ENCODE measurements at places on chromosomes 3 and 15.

DNA sequence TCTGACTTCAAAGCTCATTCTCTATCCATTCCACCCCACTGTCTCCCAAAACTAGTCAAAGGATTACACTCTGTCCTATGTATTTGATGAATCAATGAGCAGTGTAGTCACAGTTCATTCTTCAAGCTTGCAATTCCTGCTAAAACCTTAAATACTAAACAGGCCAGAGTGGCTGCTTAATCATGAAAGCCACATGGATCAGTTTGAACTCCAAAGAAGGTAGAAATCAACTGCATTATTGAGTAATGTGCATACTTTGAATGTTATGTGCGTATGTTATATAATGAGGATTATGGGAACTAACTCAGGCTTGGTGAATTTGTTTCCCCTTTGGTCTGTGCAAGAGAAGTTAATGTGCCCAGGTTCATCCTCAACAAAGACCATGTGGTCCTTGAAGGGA lies 45.4 kb downstream of the PRICKLE2 start:
- DNase-seq = no peak

GRCh38 chr15:48565560-48566482 lies 79.7 kb downstream of the FBN1 start:
- peak; percentile 78 for DNase-seq

GRCh38 chr15:81387621-81388435 lies 13.8 kb upstream of the TMC3 start:
- no peak for DNase-seq

- peak; percentile 58 for DNase-seq
These were observed 34.5 kb downstream of the PLA2G4D start for GRCh38 chr15:42059661-42060476.

DNA sequence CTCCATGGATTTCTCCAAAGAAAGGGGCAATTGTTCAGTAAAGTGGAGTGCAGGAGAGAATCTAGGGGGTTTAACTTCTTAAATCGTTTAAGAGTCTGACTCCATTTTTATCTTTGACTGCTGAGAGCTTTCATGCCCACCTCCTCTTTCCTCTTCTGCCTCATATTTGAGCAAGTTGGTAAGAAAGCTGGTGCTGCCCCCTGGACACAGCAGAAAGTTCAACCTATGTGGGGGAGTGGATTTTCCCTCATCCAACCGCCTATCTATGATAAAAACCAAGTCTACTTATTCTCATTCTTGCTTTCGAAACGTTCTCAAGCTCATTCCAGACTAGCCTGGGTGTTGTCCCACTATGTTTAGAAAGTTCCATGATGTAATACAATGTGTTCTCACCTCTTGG lies 26.0 kb downstream of the HHLA2 start:
- DNase-seq = no peak

DNA sequence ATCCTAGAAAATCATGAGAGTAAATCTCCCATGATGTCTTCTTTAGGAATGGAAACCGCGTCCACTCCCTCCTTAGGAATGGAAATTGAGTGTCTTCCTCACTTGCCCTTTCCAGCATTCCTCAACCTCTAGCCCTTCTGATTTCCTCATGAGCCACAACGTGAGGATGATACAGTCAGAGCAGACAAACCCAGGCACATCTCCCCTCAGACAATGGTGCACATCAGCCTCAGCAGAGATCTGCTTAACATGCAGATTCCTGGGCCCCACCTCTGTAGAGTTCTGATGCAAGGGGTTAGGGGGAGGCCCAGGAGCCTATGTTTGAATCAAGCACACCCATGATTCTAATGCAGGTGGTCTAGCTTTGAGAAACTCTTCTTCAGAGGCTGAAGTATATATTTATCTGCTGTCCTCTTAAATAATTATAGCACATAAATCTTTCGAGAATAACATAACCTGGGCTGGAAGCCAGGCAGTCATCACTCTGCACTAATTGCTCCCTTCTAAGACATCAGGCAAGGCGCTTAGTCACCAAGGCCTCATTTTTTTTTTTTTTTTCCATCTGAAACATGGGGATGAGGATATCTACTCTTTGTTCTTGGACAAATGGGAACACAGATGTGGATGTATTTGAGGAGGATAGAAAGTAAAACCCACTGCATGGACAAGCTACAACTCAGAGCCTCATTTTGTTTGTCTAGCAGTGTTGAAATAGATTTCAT lies 81.7 kb downstream of the PRICKLE2 start:
- DNase-seq = no peak

GRCh38 chr3:169581633-169582032 lies 81.9 kb downstream of the MECOM start:
- no peak for DNase-seq

DNA sequence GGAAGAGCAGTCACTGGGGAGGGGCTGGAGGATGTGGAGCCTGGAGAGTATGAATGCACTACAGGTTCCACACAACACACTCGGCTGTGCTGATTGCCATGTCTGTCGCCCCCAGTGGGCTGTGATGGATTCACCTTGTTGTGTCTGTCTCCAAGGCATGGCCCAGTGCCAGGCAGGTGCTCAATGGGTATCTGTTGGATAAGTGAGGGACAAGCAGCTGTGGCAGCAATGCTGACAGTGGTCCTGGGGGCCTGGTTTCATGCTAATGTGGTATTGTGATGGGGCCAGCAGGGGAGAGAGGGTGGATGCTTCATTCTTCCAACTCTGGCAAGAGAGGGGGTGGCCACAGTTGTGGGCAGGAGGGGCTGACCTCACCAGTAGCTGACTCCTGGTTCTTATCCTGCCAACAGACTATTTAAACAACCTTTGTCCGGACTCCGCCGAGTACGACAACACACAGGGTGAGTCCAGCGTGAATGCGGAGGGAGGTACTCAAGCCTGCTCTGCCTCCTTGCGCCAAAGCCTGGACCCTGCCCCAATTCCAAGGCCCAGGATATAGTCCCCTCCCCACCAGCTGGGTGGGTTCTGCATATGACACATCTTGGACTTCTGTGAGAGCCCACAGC lies 47.3 kb upstream of the NR2C2 start:
- DNase-seq = no peak

DNA sequence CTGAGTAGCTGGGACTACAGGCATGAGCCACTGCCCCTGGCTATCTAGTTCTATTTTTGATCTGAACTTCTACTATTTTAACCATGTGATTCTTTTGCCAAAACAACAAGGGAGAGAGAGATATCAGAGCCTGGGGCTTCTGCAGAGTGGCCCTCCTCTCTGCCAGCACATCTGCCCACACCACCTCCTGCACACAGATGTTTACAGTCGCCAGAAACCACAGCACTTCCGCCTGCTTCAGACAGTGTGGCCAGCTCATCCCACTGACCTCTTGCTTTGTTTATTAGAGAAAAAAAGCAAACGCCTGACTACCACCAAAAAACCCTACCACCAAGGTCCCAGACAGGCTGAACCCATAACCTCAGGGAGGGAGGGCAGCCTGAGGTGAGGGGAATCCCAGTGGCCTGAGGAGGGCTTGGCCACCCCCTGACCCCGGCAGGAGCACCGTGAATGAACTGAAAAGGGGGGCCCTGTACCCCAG lies 85.9 kb upstream of the ABHD2 start:
- no peak for DNase-seq

DNA sequence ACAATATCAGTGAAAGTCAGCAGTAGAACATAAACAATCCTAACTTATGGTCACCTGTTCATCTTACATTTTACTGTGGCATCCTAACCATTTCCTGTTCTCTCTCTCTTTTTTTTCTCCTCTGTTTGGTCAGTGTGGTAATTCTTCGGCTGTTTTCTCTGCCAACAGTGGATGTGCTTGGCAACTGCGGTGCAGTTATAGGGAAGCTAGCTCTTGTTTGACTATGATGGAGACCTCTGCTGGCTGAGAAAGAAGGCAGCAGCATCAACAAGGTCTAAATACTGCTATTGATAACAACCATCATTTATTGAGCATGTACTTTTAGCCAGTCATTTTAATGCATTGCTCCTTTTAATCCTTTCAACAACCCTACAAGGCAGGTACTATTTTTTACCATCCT lies 723 bp upstream of the DRD3 start:
- no peak for DNase-seq

GRCh38 chr3:190671658-190672057 lies 157.8 kb downstream of the IL1RAP start:
- no peak for DNase-seq

GRCh38 chr3:174619239-174619638 lies 239.9 kb upstream of the NAALADL2 start:
- no peak for DNase-seq

DNA sequence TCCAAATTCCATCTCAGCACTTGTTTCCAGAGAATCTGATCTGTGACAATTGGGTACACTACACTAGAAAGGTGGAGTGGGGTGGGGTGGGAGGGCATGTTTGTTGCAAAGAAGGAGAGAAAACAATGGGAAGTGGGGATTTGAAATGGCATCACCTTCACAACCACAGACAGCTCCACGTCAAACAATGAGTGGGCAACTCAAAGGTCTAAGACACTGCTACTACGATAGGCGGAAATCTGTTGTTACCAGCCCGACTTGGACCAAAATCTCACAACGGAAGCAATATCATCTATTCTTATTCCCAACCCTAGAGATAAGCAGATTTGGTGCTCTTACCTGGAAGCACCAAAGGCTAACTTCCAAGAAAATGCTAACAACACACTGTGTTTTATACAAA lies 3.3 kb downstream of the CYP19A1 start:
- no peak for DNase-seq

DNA sequence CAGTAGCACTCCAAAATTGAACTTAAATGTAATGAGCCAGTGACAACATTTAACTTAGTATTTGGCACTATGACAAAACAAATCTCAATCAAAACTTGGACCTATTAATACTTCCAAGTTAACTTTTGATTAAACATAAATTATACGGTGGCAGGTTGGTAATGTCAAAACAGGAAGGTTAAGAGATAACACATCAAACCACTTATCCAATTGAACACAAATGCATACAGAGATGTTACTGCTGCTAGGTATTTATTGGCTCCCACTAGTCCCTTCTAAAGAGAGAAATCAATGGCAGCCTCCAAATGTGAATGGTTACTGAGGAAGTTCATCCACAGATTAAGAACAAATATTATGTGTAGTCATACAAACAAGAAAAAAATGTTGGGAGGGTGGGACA lies 1.8 kb downstream of the GSK3B start:
- DNase-seq = peak; percentile 30

DNA sequence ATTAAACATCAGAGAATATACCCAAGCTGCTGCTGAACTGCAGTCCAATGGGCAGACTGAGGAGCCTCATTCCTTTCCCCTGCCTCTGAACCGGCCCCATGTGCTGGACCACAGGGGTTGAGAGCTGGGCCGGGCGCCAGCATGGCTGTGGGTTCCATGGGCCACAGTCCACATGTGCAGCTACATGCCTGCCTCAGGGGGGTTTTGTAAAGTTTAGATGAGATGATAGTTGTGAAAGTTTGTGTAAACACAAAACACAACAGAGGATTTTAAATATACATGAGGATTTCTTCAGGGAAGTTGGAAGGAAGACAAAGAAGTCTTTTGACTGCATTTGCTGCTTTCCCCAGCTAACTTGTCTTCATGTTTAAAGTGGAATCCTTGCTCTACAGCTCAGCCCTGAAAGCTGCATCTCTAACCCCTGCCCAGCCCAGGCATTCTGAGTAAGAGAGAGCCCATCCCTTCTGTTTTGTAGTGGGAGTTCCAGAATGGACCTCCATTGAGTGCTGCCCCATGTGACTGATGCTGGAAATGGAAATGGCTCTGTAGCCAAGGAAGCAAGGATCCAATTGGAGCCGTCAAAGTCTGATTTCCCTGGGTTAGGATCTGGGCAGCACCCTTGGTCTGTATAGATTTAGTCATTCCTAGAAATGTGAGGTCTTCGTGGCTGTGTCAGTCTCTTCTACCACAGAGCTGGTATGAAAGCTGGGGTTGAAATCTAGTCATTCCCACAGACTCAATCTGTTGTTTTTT lies 17.5 kb downstream of the SLC12A8 start:
- DNase-seq = peak; percentile 83

- no peak for DNase-seq
These were observed 86.2 kb downstream of the IQSEC1 start for GRCh38 chr3:12986986-12987385.

DNA sequence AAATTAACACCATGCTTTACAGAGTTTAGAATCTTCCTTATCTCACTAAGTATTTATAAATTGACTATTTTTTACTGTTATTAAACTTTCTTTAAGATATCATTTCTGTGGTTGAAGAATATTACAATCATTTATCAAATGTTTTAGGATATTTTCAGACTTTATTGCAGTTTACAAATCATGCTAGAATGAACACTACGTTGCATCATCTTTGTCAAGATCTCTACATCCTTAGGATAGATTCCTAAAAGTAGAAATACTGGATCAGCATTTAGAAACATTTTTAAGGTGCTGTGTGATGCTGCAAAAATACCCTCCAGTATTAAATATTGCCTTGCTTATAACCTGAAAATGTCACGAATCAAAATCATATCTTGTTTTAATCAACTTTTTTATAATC lies 2.5 kb upstream of the PLD1 start:
- no peak for DNase-seq

- peak; percentile 67 for DNase-seq
These were observed 213.0 kb downstream of the PTPRG start for GRCh38 chr3:61774279-61774890.

DNA sequence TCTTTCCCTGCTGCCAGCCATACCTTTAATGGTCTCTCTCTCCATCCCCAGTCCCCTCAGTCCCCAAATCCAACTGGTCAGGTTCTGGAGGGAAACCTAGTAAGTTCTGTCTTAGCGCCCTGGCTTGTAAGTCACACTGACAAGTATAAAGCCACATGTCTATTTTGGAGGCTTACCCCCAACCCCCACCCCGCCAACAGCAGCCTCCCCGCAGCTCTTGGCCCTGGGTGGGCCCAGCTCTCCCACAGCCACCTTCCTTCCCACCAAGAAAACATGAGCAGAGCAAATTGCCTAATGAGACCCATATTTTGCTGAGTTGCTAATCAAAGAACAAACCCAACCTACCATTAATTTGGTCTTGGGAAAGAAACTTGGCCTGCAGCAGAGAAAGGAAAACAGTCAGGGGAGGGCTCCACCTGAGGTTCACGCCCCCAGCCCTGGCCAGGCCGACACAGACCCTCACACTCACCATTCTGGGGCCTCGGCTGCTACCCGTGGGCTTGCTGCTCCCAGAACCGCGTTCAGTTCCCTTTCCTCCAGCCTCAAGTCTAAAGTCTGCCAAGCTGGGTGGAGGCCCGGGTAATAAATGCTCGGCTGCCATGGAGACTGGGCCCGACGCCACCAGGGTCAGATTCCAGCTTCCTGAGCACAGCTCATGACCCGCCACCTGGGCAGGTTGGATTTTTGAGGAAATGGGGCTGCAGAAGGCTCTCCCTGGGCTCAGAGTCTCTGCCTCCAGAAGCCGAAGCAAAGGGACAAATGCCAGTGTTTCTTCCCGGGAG lies at the start of gene CALML4:
Gene CALML4, minus strand, starts transcription at position 557 of the 782 bp plus-strand sequence. Its CDS starts 85 bp downstream, at position 472.
- peak; percentile 81 for DNase-seq

- DNase-seq = no peak
These were observed 181.4 kb downstream of the MAGI1 start for GRCh38 chr3:65857327-65857726.

- DNase-seq = peak; percentile 57
These were observed 51.3 kb downstream of the IMPG2 start for GRCh38 chr3:101268971-101269671.

GRCh38 chr15:50128266-50128665 lies 9.2 kb upstream of the ATP8B4 start:
- no peak for DNase-seq

Data from lung (tissue), 17 donors.